ENCODE measurements at places on chromosomes 12 and 14.

- DNase-seq: no peak
These were observed 97.4 kb downstream of the PRKCH start for GRCh38 chr14:61418746-61419145.

DNA sequence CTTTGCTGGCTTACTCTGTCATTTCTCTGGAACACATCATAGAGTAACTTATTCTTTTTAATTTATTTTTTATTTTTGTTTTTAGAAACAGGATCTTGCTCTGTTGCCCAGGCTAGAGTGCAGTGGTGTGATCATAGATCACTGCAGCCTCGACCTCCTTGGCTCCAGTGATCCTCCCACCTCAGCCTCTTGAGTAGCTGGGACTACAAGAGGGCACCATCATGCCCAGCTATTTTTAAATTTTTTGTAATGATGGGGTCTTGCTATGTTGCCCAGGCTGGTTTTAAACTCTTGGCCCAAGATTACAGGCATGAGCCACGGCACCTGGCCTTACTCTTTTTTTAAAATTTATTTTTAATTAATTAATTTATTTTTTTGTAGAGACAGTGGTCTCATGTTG is 32.2 kb upstream of the RD3L start:
- no peak for DNase-seq

DNA sequence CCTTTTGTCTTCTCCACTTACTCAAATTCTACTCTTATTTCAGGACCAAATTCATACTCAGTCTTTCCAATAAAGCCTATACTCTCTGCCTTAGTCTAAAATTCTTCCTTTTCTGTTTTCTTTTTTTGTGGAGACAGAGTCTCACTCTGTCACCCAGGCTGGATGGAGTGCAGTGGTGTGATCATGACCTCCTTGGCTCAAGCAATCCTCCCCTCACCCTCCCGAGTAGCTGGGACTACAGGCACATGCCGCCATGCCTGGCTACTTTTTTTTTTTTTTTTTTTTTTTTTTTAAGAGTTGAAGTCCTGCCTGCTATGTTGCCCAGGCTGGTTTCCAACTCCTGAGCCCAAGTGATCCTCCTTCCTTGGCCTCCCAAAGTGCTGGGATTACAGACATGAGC is 11.9 kb downstream of the SRP54 start:
- no peak for DNase-seq

- DNase-seq: peak; percentile 91
These were observed at the start of gene SLC2A3 for GRCh38 chr12:7935590-7936581. TSS of gene SLC2A3 (minus strand) at chr12:7936187. CDS start at chr12:7936034, 153 bp downstream.

DNA sequence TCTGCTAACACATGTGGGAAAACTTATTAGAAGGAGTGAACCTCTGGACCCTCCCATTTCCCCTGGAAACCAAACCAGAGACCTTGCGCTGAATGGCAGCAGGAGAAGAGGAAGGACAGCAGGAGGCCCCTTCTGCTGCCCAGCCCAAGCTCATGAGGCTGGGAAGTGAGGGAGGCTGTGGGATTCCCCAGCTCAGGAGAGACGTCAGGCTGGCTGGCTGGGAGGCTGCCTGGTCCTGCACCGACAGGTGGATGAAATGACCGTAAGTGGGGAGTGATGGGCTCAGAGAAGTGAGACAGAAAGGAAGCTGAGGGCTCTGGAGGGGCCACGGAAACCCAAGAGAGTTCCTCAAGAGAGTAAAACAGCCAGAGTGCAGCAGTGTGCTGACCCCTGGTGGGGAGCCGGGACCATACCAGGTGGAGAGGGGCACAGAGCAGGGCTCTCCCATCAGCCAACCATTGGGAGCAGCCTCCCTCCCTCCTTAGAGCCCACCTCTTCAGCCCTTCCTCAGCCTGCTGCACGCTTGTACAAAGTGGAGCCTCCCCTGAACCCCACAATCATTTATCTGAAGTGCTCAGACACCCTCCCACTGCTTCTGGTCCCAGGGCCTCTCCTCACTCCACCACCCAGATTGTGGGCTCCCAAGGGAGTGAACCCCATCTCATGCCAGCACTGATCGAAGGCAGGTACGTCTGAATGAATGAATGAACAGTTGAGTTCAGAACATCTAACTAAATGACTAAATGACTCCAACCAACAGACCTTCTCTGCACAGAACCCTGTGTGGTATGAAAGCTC is 14.0 kb downstream of the TAMALIN start:
- DNase-seq: no peak

GRCh38 chr12:98422812-98423211 is 92.6 kb upstream of the TMPO start:
- no peak for DNase-seq

DNA sequence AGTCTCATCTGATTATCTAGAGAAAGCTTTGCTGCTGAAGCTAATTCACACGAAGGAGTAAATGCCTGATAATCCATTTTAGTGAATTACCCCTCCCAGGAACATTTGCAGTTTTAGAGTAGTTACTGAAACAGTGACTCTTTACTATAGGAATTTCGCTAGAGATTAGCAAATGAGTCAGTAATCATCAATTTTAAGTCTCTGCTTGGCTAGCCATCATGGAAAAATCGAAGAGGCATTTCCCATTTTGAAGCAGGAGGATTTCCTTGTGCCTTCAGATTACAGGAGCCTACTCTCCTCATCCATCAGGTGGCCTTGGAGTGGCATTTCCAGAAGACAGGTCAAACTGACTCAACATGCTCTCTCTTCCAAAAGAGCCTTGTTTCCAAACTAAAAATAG is 154.5 kb downstream of the EGLN3 start:
- no peak for DNase-seq

GRCh38 chr14:105322791-105323556 is 8.4 kb downstream of the PACS2 start:
- DNase-seq: no peak

- no peak for DNase-seq
These were observed 30.9 kb downstream of the SLC2A3 start for GRCh38 chr12:7905071-7905470.

Measured in NT2/D1 (cell line).